Omental fat pad (tissue), 4 donors: ENCODE measurements at places on chromosomes 7 and 10. TPM values are rescaled to one million over a fixed set of nuclear protein-coding genes. Genes with fewer than 3 reads are reported as not detected.

DNA sequence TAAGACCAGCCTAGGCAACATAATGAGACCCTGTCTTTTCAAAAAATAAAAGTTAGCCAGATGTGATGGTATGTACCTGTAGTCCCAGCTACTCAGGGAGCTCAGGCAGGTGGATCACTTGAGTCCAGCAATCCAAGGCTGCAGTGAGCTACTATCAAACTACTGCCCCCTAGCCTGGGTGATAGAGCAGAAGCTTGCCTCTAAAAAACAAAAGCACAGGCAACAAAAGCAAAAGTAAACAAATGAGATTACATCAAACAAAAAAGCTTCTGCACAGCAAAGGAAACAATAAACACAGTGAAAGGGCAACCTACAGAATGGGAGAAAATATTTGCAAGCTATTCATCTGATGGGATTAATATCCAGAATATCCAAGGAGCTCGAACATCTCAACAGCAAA, 65.4 kb downstream of the FANK1 start:
- DNase-seq, result no peak

DNA sequence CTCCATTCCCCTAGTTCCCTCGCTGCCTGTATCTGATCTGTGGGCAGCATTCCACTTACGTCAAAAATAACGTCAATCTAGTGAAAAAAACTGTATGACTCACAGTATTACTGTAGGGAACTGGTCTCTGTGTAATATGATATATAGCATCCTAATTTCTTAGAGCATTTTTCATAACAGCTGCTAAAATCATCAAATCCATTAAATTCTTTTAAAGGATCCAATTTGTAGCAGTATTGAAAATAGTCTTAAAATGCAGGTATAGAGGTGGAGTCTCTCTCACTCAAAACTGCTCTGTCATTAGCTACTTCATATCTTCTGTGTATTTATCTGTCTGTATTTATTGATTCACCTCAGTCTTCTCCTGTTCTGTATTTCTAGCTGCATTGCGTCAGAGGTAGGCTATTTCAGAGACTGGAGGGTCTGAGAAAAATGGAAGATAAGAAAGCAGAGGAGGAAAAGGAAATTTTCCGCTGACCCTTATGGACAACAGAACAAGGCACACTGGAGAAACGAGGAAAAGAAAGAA, 59.9 kb downstream of the PON1 start:
- DNase-seq, result no peak

DNA sequence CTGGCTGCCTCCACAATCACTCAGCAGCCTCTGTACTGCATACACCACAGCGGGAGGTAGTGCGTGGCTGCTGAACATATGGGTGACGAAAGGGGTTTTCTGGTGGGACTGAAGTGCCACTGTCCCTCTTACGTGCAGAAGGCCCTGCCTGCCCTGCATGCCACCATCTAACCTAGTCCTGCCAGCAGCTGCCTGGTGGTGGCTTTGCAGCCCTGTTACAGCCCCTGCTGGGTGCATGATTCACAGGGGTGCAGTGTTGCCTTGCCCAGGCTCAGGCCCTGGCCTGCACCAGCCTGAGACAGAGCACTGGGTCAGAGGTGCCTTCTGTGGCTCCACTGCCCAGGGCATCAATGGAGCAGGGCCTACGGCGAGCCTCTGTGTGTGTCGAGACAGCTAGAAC, 50.1 kb downstream of the SYPL1 start:
- DNase-seq, result no peak

DNA sequence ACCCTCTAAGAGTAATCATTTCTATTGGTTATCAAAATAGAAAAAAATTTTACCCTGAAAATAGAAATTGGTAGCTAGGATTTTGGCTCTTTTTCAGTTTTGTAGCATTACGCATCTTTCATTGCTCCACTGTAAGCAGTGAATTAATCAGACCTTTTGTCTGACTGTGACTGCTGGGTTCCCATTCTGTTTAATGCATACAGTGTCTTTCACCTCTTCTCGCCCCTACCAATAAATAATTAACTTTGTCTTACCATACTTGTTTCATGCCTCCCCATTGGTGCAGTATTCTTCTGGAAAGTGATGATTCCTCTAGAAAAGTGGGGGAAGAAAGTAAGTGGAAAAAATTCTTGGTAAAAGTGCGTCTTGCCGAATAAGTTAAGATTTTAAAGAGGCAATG, 73.2 kb downstream of the AP3M1 start:
- DNase-seq, result no peak

GRCh38 chr7:111846898-111847297, 284.6 kb upstream of the IMMP2L start:
- no peak for DNase-seq

GRCh38 chr7:48111596-48111995, 22.5 kb downstream of the UPP1 start:
- no peak for DNase-seq

DNA sequence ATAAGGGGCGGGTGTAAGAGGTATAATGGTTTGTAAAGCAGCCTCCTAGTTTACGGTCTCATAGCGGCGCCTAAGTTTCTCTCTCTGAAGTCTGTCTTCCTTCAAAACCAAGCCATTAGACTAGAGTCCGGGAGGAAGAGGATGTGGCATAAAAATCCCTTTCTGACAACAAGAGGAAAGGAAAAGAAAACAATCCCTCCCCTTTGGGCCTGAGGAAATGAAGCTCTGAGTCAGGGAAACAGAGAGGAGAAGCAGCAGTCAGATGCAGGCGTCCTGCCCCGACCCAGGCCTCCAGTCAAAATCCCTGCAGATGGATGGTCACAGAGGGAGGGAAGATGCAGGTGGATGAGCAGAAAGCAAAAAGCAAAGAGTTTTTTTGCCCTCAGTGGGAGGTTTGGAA, 23.7 kb downstream of the PARP12 start:
- no peak for DNase-seq

DNA sequence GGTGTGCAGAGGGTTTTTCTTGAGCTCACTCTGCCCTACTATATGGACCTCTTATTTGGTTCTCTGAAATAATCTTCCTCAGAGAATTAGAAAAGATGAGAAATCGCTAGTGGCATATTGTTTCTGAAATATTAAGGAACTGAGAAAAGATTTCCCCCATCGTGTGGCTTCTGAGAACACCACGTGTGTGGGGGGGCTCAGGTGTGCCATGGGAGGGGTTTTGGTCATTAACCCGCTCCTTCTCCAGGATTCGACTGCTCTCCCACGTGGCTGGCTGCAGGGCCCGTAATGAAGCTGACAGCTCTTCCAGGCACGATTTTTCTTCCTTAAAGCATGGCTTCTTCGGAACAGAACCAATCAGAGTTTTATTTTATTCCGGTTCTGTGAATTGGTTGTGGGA, 67.7 kb downstream of the XRCC2 start:
- no peak for DNase-seq

DNA sequence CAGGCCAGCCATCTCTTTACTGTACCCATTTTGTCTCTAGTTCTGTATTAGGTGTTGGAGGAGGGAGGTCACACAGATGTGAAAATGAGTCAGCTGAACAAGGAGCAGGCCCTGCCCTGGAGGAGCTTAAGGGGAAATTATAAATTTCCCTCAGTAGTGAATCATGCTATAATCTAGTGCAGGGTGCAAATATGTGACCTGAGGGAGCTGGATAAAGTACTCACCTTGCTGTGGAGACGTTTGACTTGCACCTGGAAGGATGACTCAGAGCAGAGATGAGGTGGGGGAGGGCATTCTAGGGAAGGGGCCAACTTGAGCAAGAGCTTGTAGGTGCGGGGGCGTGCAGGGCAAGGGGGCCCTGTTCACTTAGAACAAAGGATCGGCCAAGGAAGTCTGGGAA, 610.6 kb downstream of the SDK1 start:
- no peak for DNase-seq

GRCh38 chr10:28354511-28354910, 51.6 kb upstream of the MPP7 start:
- DNase-seq, result no peak

DNA sequence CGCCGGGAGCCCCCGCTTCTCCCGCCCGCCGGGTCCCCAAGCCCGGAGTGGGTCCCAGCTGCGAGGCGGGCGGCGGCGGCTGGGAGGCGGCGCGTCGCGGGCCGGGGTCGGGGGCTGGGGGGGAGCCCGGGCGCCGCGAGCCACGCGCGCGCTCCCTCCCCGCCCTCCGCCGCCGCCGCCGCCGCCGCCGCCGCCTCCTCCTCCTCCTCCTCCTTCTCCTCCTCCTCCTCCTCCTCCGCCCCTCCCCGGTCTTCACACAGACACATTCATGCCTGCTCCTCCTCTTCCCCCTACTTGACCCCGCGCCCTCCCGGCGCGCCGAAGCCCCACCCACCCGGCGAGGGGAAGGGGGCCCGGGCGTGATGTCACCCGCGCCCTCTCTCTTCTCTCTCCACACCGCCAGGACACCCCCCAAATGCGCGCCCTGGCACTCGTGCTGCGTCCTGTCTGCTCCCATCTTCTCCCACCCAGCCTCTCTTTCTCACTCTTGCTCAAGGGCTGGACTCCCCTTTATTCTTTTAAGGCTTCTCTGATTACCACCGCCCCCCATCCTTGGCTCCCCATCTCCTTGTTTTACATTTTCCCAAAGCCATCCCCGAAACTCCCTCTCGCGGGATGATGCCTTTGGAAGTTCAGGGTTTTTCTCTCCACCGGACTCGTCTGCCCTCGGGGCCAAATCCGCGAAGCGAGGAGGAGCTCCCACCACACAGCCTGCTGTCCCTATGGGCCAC, 967 bp upstream of the GLI3 start:
- DNase-seq, result peak; percentile 32

DNA sequence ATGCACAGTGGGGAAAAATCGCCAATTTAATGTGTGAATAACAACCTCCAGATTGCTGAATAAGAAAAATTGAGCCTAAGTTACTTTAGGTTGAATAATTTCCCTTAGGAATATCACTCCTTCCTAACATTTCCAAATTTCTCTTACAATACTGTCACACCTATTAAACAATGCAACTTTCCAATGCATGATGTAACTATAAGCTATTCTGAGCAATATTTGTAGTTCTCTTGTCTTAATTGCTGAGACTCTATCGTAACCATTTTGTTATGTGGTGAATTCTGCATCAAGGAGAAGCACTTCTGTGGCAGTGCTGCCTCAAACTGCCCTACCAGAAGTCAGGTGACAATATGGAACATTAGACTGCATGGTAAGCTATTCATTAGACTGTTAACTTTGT, 386.7 kb upstream of the LRRN3 start:
- DNase-seq, result no peak

GRCh38 chr10:102327002-102327401, 68.5 kb upstream of the NFKB2 start:
- DNase-seq, result no peak

DNA sequence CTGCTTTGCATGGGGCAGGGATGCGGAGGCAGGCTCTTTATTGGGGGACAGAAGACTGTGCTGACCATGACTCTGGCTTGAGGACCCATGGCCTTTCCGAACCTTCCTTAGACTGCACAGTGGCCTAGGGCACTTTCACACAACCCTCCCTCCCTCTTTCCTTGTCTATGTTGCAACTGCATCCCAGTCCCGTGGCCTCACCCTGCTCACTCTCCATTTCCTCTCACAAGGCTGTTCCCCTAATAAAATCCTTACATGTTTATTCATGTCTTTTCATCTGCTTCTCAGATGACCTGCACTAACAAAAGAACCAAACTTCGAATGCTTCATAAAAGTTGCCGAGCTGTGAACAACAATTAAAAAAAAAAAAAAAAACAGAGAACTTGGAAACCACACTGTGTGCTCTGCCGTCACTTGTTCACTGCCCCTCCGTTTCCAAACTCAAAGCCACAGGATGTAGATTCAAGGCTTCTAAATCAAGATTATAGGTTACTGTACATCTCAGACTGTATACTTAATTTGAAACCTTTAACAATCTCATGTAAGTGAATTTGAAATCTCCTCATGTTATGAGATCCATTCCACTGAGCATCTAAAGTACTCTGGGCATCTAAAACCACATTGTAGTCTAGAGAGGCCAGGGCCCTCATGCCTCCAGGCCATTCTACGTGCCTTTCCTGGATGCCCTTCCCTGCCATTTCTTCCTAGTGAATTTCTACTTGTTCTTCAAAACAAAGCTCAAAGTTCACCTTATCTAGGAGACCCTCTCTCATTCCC, 265.9 kb downstream of the SNX13 start:
- no peak for DNase-seq

DNA sequence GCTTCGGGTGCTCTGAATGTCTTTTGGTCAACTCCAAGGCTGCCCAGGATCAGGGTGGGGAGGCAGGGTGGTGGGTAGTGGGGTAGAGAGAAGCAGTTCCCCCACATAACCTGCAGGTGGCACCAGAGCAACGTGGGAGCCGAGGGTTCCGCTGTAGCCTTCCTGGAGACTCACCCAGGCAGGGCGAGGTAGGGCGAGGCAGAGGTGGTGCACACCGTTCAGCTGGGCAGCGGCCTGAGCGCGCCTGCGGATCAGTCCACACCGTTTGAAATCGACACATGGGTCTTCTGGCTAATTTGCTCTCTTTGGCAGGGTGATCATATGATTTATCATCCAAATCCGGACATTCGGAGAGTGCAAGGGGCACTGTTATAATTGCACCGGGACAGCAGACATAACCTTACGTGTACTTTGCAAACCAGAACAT, 41.4 kb upstream of the MAP3K8 start:
- DNase-seq, result peak; percentile 57

GRCh38 chr10:94546901-94547185, 1.3 kb downstream of the HELLS start:
- no peak for DNase-seq

- no peak for DNase-seq
These were observed 4.4 kb upstream of the ITGB8 start for GRCh38 chr7:20326342-20326741.

- DNase-seq, result no peak
These were observed 19.5 kb downstream of the LMOD2 start for GRCh38 chr7:123675181-123675473.

DNA sequence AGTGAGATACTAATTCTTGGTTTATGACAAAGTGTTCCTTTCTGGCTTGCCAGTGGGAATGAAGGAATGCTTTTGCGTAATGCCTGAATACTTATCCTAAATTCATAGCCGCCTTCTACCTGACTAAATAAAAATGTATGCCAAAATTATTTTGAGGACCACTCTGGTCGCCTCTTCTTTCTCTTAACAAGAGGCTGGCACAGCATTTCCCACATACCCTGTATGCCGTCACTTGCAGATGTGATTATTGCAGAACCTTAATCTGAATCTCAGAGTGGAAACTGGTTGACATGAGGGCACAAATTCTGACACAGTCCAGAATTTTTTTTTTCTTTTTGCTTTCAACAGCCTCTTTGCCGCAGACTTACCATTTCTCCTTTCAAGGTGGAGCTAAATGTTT, 124.6 kb upstream of the GLCCI1 start:
- no peak for DNase-seq

DNA sequence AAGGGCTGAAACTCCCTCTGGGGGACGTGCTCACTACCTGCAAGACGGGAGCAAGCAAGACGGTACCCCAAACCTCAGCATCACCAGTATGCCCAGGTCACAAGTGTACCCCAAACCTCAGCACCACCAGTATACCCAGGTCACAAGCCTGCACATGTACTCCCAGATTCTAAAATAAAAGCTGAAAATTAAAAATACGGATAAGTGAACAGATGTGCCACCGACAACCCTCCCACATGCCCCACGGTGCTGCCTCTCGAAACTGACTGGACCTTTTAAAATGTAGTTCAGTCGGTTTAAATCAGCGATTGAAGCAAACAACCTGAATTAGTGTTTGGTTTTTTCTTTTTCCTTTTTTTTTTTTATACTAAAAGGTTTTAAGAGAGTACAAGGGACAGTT, 566.5 kb downstream of the DNAJB6 start:
- no peak for DNase-seq

Gene TCAF2
- total RNA-seq, result 8.2 TPM

Gene VAX1
- not detected for total RNA-seq

Gene CCDC201
- total RNA-seq, result not detected

Gene RAMP3
- total RNA-seq, result 174 TPM

Gene DGKB
- not detected for total RNA-seq

Gene MARCHF5
- total RNA-seq, result 18.6 TPM

Gene AVPI1
- total RNA-seq, result 195 TPM
